CD8-positive, alpha-beta memory T cell (primary cell): ENCODE measurements at places on chromosomes 12 and 14. TPM values are rescaled to one million over a fixed set of nuclear protein-coding genes. Genes with fewer than 3 reads are reported as not detected.

- no peak overlapping the region for H3K4me3 ChIP-seq
- H3K27ac ChIP-seq = no peak overlapping the region
- no peaks in the 10 kb centered on the region for H3K27me3 ChIP-seq
- no peaks in the 10 kb centered on the region for H3K4me1 ChIP-seq
- H3K36me3 ChIP-seq = no peaks in the 10 kb centered on the region
- DNase-seq = no peak
These were observed 47.7 kb upstream of the GRIP1 start for GRCh38 chr12:66726556-66726955.

- H3K4me3 ChIP-seq = no peak overlapping the region
- H3K27ac ChIP-seq = no peak overlapping the region
- no peaks in the 10 kb centered on the region for H3K27me3 ChIP-seq
- no peaks in the 10 kb centered on the region for H3K36me3 ChIP-seq
- no peak for DNase-seq
- H3K4me1 ChIP-seq = no peaks in the 10 kb centered on the region
These were observed 1306.3 kb upstream of the TMEM132C start for GRCh38 chr12:126960709-126961108.

GAS2L3 gene
- 0.75 TPM for total RNA-seq

- DNase-seq = no peak
- H3K27me3 ChIP-seq = no peaks in the 10 kb centered on the region
- no peak overlapping the region for H3K4me3 ChIP-seq
- no peak overlapping the region for H3K27ac ChIP-seq
These were observed 65.9 kb downstream of the CACNA1C start for GRCh38 chr12:2118481-2119255.

YAF2 gene
- total RNA-seq = 36.2 TPM

DNA sequence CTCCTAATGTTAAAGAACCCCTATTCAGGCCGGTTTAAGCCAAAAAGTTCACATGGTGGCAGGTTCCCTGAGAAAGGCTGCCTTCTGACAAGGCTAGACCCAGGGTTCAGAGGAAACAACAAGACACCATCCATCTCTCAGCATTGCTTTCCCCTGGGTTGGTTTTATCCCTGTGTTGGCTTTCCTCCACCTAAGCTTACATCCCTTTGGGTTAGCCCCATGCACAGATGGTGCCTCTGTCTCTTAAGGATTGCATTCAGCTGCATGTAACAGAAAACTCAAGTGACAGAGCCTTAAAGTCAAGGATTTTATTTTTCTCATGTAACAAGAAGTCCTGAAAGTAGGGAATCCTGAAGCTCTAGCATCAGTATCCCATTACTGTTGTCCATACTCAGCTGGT, 42.8 kb upstream of the RIN3 start:
- no peak for DNase-seq
- no peaks in the 10 kb centered on the region for H3K27me3 ChIP-seq
- no peak overlapping the region for H3K27ac ChIP-seq
- no peaks in the 10 kb centered on the region for H3K36me3 ChIP-seq

KRT2 gene
- not detected for total RNA-seq

- DNase-seq = no peak
- no peak overlapping the region for H3K27ac ChIP-seq
- no peaks in the 10 kb centered on the region for H3K27me3 ChIP-seq
- peaks cover 31% of the 10 kb centered on the region for H3K4me1 ChIP-seq
- H3K36me3 ChIP-seq = no peaks in the 10 kb centered on the region
These were observed 108.7 kb upstream of the FUT8 start for GRCh38 chr14:65303899-65304222.

DNA sequence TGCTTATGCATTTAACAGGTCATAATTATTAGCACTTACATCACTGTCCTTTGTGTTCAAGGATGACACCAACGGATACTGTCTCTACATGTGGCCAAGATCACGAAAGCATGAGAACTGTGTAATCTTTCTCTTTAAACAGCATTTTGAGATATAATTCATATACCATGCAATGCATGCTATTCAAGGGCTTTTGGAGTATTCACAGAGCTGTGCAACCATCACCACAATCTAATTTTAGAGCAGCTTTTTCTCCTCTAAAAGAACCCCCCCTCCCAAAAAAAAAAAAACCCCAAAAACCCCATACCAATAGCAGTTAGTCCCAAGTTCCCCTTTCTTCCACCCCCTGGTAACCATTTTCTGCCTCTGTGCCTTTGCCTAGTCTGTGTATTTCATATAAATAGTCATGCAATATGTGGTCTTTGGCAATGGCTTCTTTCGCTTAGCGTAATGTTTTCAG, 60.6 kb downstream of the SPRING1 start:
- no peak overlapping the region for H3K27ac ChIP-seq
- DNase-seq = no peak
- H3K4me1 ChIP-seq = peaks cover 20% of the 10 kb centered on the region
- no peaks in the 10 kb centered on the region for H3K36me3 ChIP-seq

DNA sequence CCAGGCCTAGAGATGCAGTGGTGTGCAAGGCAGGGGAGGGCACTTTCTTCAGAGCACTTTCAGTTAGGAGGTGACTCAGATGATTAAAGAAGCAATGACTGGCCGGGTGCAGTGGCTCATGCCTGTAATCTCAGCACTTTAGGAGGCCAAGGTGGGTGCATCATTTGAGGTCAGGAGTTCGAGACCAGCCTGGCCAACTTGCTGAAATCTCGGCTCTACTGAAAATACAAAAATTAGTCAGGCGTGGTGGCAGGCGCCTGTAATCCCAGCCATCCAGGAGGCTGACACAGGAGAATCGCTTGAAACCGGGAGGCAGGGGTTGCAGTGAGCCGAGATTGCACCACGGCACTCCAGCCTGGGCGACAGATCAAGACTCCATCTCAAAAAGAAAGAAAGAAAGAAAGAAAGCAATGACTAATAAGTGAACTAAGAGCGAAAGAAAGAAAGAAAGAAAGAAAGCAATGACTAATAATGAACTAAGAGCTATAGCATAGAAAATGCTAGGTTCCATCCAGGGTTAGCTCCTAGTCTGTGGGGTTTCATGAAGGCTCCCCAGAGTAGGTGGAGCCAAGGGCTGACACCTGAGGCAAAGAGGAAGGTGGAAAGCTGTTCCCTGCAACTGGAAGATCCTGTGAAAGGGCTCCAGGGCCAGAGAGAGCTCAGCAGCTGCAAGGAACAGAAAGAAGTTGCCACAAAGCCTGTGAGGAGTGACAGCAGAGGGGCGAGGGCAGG, 334.5 kb downstream of the CACNA1C start:
- no peaks in the 10 kb centered on the region for H3K36me3 ChIP-seq
- H3K27me3 ChIP-seq = no peaks in the 10 kb centered on the region
- no peak overlapping the region for H3K27ac ChIP-seq
- no peak overlapping the region for H3K4me3 ChIP-seq

SLC7A7 gene
- 0.70 TPM for total RNA-seq

SLC25A47 gene
- total RNA-seq = not detected

C14orf132 gene
- total RNA-seq = 0.58 TPM

NRXN3 gene
- total RNA-seq = not detected

GRCh38 chr12:69055280-69055679, 122.3 kb upstream of the CPM start:
- H3K27ac ChIP-seq = no peak overlapping the region
- no peaks in the 10 kb centered on the region for H3K4me1 ChIP-seq
- no peaks in the 10 kb centered on the region for H3K36me3 ChIP-seq
- DNase-seq = no peak

DNA sequence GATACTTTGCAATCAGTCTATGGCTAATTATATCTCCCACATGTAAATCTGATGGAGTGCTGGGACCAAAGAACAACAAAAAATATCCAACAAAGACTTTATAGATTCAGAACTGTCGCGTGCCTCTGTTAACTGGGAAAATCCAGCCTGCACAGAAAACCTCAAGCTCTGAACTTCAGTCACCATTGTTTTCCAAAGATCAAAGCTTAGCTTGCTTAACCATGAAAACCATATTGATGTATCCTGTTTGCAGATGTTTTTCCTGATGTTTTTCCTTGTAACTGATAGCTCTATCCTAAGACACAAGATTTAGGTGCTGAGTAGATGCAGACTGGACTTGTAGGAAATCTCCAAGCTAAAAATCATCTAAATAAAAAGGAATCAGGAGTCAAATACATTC, 163.7 kb downstream of the GXYLT1 start:
- no peaks in the 10 kb centered on the region for H3K36me3 ChIP-seq
- DNase-seq = no peak
- no peak overlapping the region for H3K27ac ChIP-seq
- no peak overlapping the region for H3K4me3 ChIP-seq
- no peaks in the 10 kb centered on the region for H3K4me1 ChIP-seq
- H3K27me3 ChIP-seq = no peaks in the 10 kb centered on the region

- H3K4me3 ChIP-seq = no peak overlapping the region
- no peaks in the 10 kb centered on the region for H3K27me3 ChIP-seq
- DNase-seq = no peak
- H3K36me3 ChIP-seq = no peaks in the 10 kb centered on the region
- no peak overlapping the region for H3K27ac ChIP-seq
- H3K4me1 ChIP-seq = no peaks in the 10 kb centered on the region
These were observed 186.6 kb downstream of the RGS6 start for GRCh38 chr14:72118841-72119240.

DNA sequence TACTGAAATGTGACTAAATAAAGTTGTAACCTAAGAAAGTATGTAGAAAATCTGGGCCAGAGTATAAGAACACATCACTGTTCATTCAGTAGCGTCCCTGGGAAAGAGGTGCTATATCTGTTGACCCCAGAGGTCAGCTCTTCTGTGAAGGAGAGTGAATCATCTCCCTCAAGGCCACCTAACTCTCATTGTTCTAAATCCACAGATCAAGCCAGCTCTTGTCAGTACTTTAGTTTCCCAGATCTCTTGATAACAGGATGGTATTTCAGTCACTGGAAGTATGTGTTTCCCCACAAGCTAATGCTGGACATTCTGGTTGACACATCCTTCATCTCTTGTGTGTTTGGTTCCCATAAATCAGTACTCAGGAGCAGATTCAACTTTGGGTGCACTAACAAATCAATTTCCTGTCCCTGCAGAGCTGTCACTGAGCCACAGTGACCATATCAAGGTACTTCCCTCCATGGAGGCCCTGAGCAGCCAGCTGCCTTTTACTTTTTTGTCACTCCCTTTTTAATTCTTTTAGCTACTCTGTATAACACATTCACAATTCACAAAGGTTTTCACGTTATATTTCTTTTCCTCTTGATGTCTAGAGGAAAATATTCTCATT, 7.8 kb downstream of the KRT1 start:
- DNase-seq = no peak
- no peaks in the 10 kb centered on the region for H3K36me3 ChIP-seq
- H3K27ac ChIP-seq = no peak overlapping the region
- H3K4me1 ChIP-seq = no peaks in the 10 kb centered on the region
- H3K27me3 ChIP-seq = no peaks in the 10 kb centered on the region

KRT79 gene
- total RNA-seq = not detected

- no peaks in the 10 kb centered on the region for H3K4me1 ChIP-seq
- no peak for DNase-seq
- H3K36me3 ChIP-seq = no peaks in the 10 kb centered on the region
- H3K27me3 ChIP-seq = peaks cover 4% of the 10 kb centered on the region
- H3K27ac ChIP-seq = no peak overlapping the region
These were observed 206.6 kb downstream of the KIF26A start for GRCh38 chr14:104344818-104345620.

- no peak overlapping the region for H3K4me3 ChIP-seq
- no peak overlapping the region for H3K27ac ChIP-seq
- H3K36me3 ChIP-seq = no peaks in the 10 kb centered on the region
- H3K27me3 ChIP-seq = no peaks in the 10 kb centered on the region
- DNase-seq = no peak
- H3K4me1 ChIP-seq = no peaks in the 10 kb centered on the region
These were observed 36.4 kb downstream of the CPNE8 start for GRCh38 chr12:38869036-38869435.

TTC8 gene
- 5.9 TPM for total RNA-seq

VDR gene
- total RNA-seq = 83.4 TPM

BLTP3B gene
- 60.9 TPM for total RNA-seq

DNA sequence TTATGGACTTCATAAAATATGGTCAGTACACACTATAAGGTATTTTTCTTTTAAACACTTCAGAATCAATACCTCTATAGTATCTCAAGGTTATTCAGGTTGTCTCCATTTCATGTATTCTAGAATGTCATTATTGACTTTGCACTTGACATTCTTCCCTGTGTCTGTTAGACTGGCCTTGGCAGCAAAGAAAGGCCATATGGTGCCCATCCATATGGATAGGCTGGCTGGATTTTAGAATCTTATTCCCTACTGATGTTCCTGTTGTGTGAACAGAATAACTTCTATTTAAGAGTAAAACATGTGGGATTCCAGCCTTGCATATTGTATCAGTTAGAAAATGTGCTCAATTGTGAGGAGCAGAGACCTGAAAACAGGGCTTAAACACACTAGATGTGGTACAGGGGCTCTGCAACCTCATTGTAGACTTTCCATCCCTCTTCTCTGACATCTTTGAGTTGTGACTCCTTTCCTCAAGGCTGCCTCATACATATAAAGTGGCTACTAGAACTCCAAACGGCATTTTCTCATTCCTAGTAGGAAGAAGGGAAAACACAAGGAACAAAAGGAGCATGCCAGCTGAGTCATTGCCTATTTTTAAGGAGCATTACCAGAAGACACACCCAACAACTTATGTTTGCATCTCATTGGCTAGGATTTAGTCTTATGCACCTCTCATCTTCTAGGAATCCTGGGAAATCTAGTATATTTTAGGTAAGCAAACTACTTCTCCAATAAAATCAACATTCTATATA, 221.2 kb upstream of the TMPO start:
- no peak overlapping the region for H3K4me3 ChIP-seq
- H3K27ac ChIP-seq = no peak overlapping the region
- peaks cover 3% of the 10 kb centered on the region for H3K27me3 ChIP-seq

MYF5 gene
- total RNA-seq = not detected

DNA sequence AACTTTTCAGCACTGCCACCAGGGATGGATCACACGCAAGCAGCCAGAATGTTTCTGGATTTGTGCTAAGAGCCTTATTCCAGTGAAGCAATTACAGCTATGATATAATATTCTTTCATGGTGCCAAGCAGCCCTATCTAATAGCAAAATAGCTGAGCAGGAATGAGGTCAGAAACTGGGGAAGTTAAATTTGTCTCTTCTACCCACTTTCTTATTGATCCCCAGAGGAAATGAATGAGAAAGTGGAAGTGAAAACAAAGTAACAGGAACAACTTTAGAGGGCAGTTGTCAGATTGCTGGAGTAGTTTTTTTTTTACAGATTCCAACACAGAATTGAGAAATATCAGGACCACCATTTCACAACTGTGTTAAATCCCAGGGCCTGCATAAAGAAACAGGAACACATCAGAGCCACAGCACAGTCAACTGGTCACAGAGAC, 44.8 kb downstream of the GCH1 start:
- peaks cover 7% of the 10 kb centered on the region for H3K36me3 ChIP-seq
- no peaks in the 10 kb centered on the region for H3K4me1 ChIP-seq

- no peak for DNase-seq
- H3K27ac ChIP-seq = no peak overlapping the region
- H3K4me3 ChIP-seq = no peak overlapping the region
- no peaks in the 10 kb centered on the region for H3K36me3 ChIP-seq
- H3K4me1 ChIP-seq = no peaks in the 10 kb centered on the region
These were observed 27.9 kb upstream of the MYF6 start for GRCh38 chr12:80679346-80680131.

CRACR2A gene
- 27.3 TPM for total RNA-seq

GRCh38 chr12:28171356-28172060, 18.7 kb upstream of the CCDC91 start:
- no peaks in the 10 kb centered on the region for H3K4me1 ChIP-seq
- H3K4me3 ChIP-seq = no peak overlapping the region
- no peak overlapping the region for H3K27ac ChIP-seq
- H3K36me3 ChIP-seq = no peaks in the 10 kb centered on the region

GRCh38 chr12:101013993-101014392, 196.0 kb downstream of the SLC5A8 start:
- no peaks in the 10 kb centered on the region for H3K36me3 ChIP-seq
- H3K4me3 ChIP-seq = no peak overlapping the region
- no peak for DNase-seq
- H3K27me3 ChIP-seq = no peaks in the 10 kb centered on the region

RHOJ gene
- not detected for total RNA-seq
